ENCODE measurements at places on chromosomes 5 and 9.

- DNase-seq: no peak
Measured at GRCh38 chr5:151151793-151152192, 5.8 kb downstream of the ANXA6 start.

- peak; percentile 58 for DNase-seq
Measured at GRCh38 chr5:175718401-175719108, 60.7 kb downstream of the HRH2 start.

DNA sequence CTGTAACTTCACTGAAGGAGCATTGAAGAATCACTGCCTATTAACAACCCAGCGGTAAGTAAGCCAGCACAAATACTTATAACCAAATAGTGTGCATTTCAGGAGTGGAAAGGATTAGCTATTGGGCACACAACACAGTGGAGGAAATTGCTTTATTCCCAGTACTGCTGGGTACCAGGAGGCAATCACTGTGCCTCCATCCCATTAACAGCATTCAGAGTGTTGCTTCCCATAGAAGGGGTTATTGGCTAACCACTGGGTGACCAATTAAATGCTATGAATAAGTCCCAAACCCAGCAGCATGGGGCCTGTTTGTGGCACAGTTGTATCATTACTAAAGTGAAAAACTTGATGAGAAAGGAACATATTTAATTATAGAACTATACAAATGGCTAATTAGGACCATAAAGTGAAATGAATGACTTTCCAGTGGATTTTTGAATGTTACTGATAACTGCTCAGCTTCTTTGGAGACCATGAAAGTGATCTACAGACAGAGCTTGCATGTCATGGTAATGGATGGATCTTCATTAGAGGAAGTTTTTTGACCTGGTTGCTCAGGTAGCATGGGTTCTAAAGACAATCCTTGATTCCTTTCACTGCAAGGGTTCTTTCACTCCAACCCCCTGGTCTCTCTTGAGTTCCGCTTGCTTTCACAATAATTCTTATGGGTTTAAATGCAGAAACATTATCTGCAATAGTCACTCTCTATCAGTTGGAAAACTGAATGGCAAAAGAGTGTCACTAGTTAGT lies 413.3 kb upstream of the RORB start:
- no peak for DNase-seq

- no peak for DNase-seq
Measured at GRCh38 chr9:36363448-36363847, 36.6 kb downstream of the RNF38 start.

- no peak for DNase-seq
Measured at GRCh38 chr9:133650026-133650425, 13.9 kb downstream of the DBH start.

DNA sequence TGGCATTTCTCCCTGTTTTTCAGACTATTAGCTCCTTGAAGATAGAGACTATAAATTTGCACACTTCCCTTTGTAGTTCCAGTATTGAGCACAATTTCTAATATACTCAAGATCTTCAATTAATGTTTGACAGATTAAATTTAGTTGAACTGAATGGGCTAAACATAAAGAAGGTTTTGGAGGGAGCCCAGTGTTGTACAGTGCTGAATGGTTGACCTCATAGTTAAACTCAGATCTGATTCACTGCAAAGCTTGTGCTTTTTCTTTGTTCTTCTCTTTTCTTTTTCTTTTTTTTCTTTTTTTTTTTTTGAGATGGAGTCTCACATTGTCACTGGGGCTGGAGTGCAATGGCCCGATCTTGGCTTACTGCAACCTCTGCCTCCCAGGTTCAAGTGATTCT lies 411.7 kb upstream of the ZNF462 start:
- DNase-seq: no peak

- no peak for DNase-seq
Measured at GRCh38 chr9:16257604-16258003, 612.9 kb downstream of the BNC2 start.

All from liver (tissue), 10 donors.